Stomach (tissue), 19 donors: ENCODE measurements at places on chromosomes 12 and 14.

DNA sequence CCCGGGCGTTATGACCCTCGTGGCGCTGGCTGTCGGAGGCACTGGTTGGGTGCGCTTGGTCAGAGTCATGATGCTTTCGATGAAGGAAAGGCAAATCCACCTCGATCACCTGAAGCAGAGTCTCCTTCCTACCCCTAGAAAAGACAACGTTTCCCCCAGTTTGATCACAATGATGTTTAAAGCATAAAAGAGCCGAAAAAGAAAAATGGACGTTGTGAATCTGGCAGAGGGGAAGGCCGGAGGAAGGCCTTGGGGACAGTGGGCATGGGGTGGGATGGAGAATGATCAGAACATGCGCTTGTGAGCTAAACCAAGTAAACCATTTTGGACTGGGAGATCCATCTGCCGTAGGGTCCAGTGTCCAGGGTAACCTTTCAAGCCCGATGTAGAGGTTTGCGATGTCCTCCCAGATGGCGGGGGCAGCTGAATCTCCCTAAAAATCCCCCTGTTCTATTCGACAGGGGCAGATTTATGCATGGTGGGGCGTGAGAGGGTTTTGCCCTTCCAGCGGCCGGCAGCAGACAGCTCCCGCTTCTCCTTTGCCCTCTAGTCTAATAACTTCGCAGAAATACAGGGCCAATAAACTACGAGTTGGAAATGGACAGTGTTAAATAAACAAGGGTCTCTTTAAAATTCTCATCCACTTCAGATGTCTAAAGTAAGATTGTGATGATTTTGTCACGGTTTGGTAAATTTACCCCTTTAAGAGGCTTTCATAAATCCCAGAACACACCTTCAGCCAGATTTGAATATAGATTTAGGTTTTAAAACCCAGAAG, 2.3 kb upstream of the OTX2 start:
- peaks cover 95% of the 10 kb centered on the region for H3K27me3 ChIP-seq
- H3K27ac ChIP-seq = no peak overlapping the region
- H3K4me3 ChIP-seq = no peak overlapping the region
- H3K36me3 ChIP-seq = no peaks in the 10 kb centered on the region

GRCh38 chr14:56117765-56118610, at the start of gene PELI2:
Gene PELI2 (plus strand): TSS chr14:56118411. CDS start chr14:56118661, 250 bp downstream.
- no peaks in the 10 kb centered on the region for H3K36me3 ChIP-seq
- H3K27me3 ChIP-seq = no peaks in the 10 kb centered on the region
- H3K4me1 ChIP-seq = peaks cover 5% of the 10 kb centered on the region
- H3K4me3 ChIP-seq = peak within 1 kb of the TSS; percentile 88

DNA sequence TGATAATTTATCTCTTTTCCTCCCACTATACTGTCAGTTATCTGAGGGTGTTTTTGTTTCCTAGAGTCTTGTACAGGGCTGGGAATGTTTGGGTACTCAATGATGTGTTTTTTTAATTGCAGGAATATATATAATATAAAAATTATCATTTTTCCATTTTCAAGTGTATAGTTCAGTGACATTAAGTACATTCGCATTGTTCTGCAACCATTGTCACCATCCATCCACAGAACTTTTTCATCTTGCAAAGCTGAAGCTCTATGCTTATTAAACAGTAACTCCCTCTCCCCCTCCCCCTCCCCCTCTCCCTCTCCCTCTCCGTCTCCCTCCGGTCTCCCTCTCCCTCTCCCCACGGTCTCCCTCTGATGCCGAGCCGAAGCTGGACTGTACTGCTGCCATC, 93.0 kb upstream of the MANSC4 start:
- no peaks in the 10 kb centered on the region for H3K27me3 ChIP-seq
- no peaks in the 10 kb centered on the region for H3K4me1 ChIP-seq
- H3K27ac ChIP-seq = no peak overlapping the region
- no peak overlapping the region for H3K4me3 ChIP-seq
- no peak for DNase-seq

GRCh38 chr14:83463500-83464098, 1929.9 kb upstream of the SEL1L start:
- peak; percentile 29 for DNase-seq
- H3K27me3 ChIP-seq = no peaks in the 10 kb centered on the region
- H3K36me3 ChIP-seq = no peaks in the 10 kb centered on the region
- no peak overlapping the region for H3K4me3 ChIP-seq
- H3K4me1 ChIP-seq = no peaks in the 10 kb centered on the region

GRCh38 chr12:113271466-113271852, 50.2 kb downstream of the TPCN1 start:
- no peak for DNase-seq
- H3K4me1 ChIP-seq = peaks cover 20% of the 10 kb centered on the region
- H3K4me3 ChIP-seq = no peak overlapping the region
- H3K36me3 ChIP-seq = peaks cover 98% of the 10 kb centered on the region
- H3K27me3 ChIP-seq = no peaks in the 10 kb centered on the region
- peak overlapping the region; percentile 61 for H3K27ac ChIP-seq

- peak overlapping the region; percentile 83 for H3K27ac ChIP-seq
- DNase-seq = no peak
- no peaks in the 10 kb centered on the region for H3K27me3 ChIP-seq
- peaks cover 32% of the 10 kb centered on the region for H3K36me3 ChIP-seq
- H3K4me3 ChIP-seq = no peak overlapping the region
Observed at GRCh38 chr12:54258201-54258681, 21.7 kb downstream of the CBX5 start.
